ENCODE measurements at places on chromosomes 5 and 9.
A peak's percentile ranks its signal among the peaks of the same experiment; 100 is the strongest.

GRCh38 chr5:56264417-56265025 is 31.4 kb upstream of the ANKRD55 start:
- peak; percentile 43 for DNase-seq

- no peak for DNase-seq
These were observed 21.3 kb downstream of the CYSTM1 start for GRCh38 chr5:140196115-140196814.

DNA sequence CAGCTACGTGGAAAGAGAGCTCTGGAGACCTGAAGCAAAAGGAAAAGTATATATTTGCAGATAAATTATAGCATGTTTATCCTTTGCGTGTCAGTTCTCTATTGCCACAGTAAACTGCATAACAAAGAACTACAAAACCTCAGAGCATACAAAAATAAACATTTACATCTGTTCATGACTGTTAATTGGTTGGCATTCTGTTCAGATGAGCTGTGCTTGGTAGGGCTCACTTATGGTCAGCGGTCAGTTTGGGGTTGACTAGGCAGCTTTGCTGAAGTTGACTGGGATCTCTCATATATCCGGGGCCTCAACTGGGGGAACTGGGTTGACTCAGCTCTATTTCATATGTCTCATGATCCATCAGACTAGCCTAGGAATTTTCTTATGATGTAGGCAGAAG is 257.7 kb downstream of the TLE1 start:
- DNase-seq, result no peak

GRCh38 chr5:132526974-132527564 is 16.3 kb downstream of the IL5 start:
- DNase-seq, result no peak

DNA sequence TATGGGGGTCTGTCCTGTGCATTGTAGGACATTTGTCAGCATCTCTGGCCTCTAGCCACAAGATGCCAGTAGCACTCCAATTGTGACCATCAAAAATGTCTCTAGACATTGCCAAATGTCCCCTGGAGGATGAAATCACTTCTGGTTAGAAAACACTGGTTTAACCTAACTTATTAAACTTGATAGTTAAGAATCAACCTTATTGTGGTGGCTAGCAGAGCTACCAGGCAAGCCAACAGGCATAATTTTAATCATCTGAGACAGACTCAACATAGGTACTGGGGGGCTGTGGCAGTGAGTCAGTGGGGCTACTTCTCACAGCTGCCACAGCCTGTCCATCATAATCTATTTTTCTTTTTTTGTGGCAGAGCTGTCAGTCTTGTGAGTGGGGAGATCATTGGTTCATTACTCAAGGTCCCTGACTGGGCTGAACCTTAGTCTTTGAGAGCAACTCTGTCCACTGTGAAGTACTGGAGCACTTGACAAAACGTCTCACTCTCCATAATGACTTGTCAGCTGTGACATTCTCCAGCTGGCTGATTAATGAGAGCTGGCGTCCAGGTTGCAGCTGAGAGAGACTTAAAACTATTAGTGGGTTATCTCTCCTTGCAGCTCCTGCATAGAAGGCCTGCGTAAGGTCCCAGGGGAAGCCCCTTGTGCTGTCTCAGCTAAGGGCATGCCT is 107.9 kb downstream of the DCP2 start:
- DNase-seq, result no peak

GRCh38 chr9:96022445-96023051 is 147.1 kb downstream of the ERCC6L2 start:
- no peak for DNase-seq

GRCh38 chr5:150511578-150512367 is 3.8 kb downstream of the NDST1 start:
- DNase-seq, result peak; percentile 73

- DNase-seq, result no peak
These were observed 42.8 kb upstream of the PITX1 start for GRCh38 chr5:135076801-135077200.

GRCh38 chr5:151555760-151556576 is 35.2 kb downstream of the FAT2 start:
- no peak for DNase-seq

DNA sequence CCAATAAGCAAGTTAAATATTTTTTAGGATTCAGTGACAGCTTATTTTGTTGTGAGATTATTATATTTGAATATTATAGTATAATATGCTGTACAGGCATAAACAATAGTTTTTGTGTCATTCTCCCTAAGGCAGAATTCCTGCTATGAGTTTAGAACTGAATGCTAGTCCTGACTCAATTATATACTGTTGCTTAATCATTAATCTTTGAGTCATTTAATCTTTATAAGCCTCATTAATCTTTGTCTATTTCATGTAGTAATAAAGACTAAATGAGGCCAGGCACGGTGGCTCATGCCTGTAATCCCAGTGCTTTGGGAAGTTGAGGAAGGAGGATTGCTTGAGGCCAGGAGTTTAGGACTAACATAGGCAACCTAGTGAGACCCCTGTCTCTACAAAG is 3.6 kb upstream of the DCP2 start:
- no peak for DNase-seq

GRCh38 chr5:68875351-68875750 is 218.5 kb upstream of the SLC30A5 start:
- DNase-seq, result no peak

GRCh38 chr9:135290086-135290485 is 189.5 kb upstream of the PPP1R26 start:
- no peak for DNase-seq

DNA sequence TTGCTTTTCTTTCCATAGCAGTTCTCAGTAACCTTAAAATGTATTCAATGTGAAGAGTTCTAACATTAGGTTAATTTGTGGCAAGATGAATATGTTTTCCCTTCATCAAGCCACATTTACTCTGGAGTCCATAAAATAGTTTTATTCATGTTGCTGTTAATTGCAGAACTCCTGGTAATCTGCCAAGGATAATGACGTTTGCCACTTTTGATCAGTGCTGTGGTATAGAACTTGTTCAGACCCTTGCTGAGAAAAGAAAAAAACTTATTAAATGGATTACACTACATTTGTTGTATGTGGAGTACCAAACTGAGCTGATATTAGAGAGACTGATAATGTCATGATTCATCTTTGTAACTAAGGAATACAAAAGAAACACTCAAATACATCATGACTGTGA is 212.4 kb upstream of the DMAC1 start:
- DNase-seq, result no peak
